ENCODE measurements at places on chromosomes 4 and X. TPM values are rescaled to one million over a fixed set of nuclear protein-coding genes. Genes with fewer than 3 reads are reported as not detected.

GRCh38 chr4:120432301-120432860, 365.7 kb upstream of the MAD2L1 start:
- DNase-seq = no peak

DNA sequence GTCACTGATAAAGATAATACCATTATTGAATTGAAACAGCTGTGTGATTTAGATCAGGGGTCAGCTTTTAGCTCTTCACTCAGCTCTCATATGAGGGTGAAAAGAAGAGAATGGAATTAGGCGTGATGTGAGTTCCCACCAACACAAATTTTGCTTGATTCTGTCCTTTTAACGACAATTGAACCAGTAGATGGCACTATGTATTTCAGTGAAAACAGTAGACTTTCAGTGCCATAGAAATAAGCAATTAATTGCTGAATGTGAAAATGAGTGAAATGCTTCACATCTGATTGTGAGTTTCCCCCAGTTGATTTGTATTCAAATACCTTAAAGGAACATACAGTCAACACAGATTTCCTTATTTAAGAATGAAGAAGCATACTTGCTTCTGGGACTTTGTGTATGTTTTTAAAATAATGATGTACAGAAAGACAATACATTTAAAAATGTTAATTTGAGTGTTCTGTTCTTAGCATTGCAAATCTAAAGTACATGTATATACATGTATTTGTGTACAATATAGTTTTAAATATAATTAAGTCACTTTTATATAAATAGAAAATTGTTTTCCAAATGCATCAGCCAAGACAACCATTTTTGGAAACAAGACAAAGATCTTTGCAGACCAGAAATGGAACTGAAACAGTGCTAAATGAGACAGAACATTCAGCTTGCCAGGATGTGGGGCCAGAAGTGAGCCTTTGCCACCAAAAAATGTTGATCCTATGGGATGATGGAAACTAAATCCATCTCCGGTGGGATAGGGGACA, 178.8 kb downstream of the SNCA start:
- DNase-seq = no peak

- DNase-seq = no peak
These were observed 2.6 kb upstream of the SLC6A8 start for GRCh38 chrX:153685156-153685536.

DNA sequence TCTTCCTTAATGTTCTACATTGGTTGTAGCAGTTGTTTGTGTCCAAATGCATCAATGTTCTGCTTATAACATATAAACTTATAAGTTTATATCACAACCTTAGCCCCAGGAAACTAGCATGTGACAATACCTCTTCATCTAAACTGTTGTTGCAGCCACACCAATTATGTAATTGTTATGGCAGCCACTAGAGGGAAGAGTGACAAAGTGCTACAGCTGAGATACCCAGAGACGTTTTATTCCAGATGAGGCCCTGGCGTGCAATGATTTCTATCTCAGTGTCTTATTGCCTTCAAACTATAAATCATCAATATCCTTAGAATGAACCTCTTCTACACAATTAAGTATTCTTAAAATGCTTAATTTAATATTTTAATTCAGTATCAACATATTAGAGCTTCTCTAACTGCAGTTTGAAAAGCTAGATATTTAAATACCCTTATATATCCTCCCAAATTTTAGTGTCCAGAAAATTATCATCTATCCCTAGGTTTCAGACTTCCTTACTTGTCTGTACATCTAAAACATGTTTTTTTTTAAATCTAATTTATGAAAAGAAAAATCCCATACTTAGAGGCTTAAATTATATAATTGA, 171.6 kb downstream of the PCDH10 start:
- DNase-seq = no peak

DNA sequence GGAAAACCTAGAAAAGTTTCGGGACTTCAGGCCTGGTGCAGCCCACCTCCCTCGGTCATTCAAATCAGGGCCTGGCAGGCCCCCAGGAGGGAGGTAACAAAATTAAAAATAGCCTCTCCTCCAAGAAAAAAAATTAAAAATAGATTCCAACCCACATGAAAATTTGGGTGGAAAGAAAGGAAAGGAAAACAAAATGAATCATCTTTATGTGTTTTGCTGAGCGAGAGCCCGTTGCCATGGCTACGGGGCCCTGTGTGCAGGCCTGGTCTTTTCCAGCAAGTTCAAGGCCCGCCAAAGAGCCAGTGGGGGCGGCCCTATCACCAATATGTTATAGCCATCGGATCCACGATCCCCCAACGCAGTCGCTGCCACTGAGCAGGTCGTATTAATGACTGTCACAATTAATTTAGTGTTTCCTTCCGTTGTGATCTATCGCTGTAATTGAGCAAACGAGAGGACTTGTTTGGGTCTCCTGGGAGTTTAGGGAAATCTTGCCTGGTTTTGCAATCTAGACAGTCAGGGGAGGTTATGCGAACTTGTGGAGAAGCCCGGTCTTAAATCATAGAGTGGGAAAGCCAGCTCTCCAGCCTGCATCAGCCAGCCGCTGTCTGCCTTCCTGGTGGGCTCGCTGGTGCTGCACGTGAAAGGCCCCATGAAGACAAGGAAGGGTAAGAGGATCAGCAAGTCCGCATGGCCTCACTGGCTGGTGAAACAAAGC, 452.4 kb downstream of the BCOR start:
- DNase-seq = no peak

- no peak for DNase-seq
These were observed 144.7 kb downstream of the NAA11 start for GRCh38 chr4:79181190-79181589.

DNA sequence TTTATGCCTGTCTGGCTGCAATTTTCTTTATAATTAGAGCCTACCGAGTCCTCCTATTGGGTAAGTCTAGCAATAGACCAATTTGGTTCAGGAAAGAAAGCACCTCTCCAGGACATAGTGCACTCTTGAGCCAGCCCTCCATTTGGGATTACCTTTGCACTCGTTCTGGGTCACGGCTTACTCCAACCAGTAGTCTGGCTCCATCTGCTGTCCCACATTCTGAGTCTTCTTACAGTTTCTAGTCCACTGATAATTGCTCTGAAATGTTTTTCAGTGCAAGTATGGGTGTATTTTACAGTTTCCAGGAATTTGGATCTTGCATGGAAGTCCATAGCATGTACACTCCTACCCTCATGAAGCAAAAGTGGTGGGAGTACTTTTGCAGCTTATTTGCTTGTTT, 34.8 kb upstream of the USP51 start:
- DNase-seq = no peak

DNA sequence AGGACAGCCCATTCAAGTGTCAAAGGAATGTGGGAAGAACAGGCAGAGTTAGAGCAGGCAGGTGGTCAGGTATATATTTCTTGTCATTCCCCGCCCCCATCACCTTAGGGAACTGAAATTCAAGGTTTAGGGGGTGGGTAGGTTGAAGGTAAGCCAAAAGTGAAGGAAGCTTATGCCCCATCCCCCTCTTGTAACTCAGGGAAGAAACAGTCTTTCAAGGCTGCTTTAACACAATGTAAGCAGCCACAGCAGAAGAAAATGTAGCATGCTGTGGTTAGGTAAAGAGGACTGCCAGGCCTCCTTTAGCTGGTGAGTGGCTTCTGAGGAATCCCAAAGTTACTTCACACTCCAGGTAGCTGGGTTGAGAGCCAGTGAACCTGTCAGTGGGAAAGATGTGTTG, 122.3 kb downstream of the RS1 start:
- DNase-seq = no peak

CLGN gene
- not detected for total RNA-seq

FREM3 gene
- total RNA-seq = not detected

CXCL11 gene
- total RNA-seq = not detected
